ENCODE measurements at places on chromosomes 3 and 15.

GRCh38 chr3:49787182-49787464 is 781 bp upstream of the IP6K1 start:
- no peak for DNase-seq

DNA sequence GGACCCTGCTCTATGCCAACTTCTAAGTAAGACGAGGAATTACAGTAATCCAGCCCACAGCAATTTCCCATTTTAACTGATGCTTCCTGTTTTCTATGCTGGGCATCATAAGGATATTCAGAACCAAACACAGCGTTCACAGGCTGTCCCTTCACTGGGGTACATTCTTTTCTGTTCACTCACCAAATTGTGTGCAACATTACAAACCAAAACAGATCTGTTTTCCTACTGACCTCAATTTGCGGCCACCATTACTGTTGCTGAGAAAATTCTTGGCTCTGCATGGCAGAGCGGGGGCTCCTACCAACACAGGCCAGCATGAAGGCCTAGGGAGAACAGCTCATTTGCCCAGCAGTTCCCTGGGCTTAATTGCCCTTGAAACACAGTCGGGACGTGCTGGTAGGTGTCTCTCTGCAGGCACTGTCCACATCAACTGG is 76.5 kb downstream of the MYO1E start:
- no peak for DNase-seq

- DNase-seq = peak; percentile 74
Measured at GRCh38 chr3:184361932-184362667, 590 bp downstream of the POLR2H start.

- no peak for DNase-seq
Measured at GRCh38 chr3:127755305-127755681, 67.0 kb downstream of the MGLL start.

DNA sequence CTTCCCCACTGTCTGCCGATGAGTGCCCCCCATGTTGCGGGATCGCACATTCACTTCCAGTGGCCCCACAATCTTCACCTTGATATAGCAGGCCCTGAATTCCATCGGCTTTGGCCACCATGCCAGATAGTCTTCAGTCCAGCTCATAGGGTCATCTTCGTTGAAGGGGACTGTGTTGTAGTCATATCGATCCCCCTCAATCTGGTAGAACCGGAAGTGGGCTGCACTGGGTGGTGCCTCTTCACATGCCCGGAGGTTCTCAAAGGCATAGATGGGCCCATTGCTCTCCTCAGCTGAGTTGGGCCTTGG is 12.1 kb upstream of the CLPX start:
- DNase-seq = no peak

DNA sequence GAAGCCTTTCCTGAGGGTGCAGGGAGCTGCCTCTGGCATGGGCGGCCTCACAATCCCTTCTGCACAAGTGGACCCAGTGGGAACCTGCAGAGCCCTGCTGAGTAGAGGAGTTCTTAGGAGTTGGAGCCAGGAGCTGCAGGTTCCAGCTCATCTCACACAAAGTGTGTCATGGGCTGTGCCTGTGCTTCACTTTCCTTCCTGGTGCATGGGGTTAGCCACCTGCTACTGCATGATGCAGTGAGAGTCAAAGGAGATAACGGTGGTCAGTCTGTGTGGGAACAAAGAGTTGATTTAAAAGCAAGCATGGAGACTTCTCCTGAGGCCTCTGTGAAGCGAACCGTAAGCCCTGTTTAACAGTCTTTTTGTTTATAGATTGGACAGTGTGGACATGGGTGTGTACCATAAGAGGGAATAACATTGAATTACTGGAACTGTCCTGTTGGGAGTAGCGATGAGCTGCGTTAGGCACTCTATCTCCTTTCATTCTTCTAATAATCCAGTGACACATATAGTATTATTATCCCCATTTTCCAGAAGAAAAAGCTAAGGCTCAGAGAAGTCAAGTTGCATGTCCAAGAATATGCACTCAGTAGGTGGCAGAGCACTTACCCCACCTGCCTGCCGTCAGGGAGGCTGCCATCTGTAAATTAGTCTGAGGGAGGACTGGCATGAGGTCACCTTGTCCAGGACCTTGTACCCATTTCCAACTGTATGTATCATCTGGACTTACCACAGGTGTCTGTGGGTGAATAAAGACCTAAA is 68.7 kb upstream of the PRR23C start:
- DNase-seq = no peak

- DNase-seq = no peak
Measured at GRCh38 chr15:89457086-89457485, 39.3 kb downstream of the RHCG start.

DNA sequence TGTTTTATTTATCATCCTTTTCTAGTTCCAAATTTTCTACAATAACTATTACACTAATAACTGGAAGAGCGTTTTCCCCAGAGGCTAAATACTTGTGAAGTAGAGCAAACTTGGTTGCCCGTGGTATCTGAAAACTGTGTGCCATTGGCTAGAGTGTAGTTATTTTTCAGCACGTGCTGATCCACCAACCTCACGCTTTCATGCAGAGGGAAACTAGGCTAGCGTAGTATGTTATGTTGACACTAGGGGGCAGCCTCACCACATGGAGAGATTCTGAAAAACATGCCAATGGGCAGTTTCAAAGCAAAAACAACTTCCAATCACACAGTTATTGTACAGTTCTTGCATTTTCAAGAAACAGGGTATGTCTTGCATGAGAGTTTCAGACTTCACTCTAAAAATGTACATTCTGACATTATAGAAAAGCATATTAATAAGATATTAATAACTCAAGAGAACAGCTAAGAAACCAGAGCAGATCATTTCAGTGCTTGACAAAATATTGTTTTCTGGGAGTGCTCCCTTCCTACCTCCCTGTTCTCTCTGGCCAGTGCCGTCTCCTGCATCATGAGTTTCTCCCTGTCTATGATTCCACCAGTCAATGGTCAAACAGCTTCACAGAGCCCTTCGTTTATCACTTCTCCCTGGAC is 39.7 kb downstream of the SPATA12 start:
- peak; percentile 50 for DNase-seq

DNA sequence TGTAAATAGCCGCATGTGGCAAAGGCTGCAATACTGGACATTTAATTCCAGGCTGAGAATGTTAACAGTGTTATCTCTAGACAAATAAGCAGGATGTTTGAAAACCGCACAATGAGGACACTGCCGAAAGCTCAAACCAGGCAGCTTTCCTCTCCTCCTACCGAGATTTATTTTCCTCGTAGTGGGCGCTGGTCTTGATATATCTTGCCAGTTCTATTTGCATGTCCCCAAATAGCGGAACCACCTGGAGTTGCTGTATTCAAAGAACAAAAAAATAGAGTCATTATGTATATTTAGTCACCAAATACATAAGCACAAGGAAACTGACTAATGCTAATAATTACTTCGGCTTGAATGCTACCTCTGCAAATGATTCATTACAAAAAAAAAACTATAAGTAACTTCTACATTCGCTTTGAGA is 46.5 kb downstream of the CYFIP1 start:
- no peak for DNase-seq

DNA sequence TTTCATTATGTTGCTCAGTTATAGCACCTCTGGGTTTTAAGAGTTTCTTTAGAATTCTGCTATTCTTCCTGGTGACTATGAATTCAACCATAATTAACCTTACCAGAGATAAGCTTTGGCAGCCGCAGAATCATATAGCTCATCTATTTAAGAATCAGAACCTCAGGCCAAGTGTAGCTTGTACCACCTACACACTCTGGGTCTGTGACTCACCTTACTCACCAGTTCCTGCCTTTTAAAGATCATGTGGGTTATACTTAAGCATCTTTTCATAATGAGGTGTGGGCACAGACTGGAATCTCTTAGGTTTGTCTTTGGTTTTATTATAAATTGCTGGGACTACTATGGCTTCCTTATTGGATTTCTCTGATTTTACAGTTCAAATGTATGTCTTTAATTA is 21.9 kb downstream of the CDV3 start:
- DNase-seq = no peak

GRCh38 chr15:33587773-33588172 is 277.0 kb downstream of the RYR3 start:
- DNase-seq = no peak

DNA sequence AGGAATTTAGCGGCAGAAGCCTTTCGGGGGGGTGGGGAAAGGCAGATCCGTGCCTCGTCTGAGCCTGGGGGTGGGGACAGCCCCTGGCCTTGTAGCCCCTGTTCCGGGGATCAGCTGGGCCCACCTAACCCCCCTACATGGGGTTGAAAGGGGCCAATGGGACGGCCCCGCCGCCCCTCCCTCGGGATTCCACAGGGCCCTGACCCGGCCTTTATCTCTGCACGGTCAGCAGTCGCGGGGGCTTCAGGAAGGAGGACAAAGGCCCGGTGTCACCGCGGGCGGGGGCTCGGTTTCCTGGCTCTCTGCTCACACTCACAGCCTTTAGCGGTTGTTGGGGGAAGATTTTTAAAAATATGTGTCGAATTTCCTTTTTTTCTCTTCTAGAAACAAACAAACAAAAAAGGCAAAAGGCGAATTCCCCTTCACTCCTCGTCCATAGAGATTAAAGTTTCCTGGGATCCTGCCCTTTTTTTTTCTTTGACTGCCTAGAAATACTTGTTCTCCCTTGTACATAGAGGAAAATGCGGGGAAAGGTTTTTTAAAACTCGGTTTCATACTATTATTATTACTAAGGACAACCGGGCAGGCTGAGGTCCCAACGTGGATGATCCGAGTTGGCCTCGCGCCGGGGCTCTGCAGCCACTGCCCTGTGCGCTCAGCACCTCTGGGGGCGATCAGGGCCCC is 7.9 kb downstream of the FOXL2 start:
- no peak for DNase-seq

GRCh38 chr3:83968356-83968755 is 990.4 kb upstream of the CADM2 start:
- DNase-seq = no peak

- DNase-seq = peak; percentile 78
Measured at GRCh38 chr15:31372635-31373091, 46.0 kb downstream of the KLF13 start.
